ENCODE measurements at places on chromosomes 7 and 10.

DNA sequence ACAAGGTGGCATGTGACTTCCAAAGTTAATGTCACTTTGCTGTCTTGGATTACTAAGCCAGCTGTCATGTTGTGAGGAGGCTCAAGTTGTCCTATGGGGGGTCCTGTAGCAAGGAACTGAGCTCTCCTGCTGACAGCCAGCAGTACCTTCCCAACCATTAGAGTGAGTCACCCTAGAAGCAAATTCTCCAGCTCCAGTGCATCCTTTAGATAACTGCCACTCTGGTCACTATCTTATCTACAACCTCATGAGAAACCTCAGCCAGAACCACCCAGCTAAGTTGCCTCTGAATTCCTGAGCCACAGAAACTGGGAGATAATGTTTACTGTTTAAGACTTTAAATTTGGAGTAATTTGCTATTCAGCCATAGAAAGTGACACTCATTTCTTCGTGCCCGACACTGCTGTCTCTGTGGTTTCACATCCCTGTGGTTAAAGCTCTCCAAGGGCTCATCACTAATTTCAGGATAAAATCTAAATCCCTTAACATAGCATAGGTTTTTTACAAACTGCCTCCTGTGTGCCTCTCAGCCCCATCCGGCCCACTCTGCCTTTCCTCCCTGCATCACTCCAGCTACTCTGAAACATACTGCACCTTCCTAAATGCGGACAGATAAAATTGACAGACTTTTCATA is 83.5 kb downstream of the PRR15 start:
- DNase-seq, result no peak

- no peak for DNase-seq
These were observed 23.9 kb downstream of the CACNB2 start for GRCh38 chr10:18164093-18164492.

GRCh38 chr10:52359441-52359840 is 45.4 kb downstream of the DKK1 start:
- DNase-seq, result no peak

- DNase-seq, result no peak
These were observed 5.6 kb upstream of the IFIT2 start for GRCh38 chr10:89296220-89296648.

- DNase-seq, result no peak
These were observed 154.4 kb downstream of the CACNA2D1 start for GRCh38 chr7:82289152-82289535.

DNA sequence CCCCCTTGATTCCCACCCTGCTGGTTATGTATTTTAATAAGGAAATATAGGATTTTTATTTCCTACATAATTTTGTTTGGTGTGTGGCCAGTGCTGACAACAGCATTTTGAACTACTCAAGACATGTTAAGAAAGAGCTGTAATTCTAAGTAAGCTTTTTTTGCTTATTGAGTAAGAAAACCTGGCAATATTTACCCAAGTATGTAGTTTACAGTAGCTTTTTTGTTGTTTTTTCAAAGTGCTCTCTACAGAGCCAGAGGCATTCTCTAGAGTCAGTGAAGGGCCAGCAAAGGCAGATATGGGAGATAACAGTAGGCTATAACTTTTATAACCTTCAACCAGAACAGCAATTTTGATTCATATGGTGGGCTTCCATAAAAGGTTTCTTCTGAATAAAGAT is 63.2 kb upstream of the TMEM168 start:
- DNase-seq, result no peak

DNA sequence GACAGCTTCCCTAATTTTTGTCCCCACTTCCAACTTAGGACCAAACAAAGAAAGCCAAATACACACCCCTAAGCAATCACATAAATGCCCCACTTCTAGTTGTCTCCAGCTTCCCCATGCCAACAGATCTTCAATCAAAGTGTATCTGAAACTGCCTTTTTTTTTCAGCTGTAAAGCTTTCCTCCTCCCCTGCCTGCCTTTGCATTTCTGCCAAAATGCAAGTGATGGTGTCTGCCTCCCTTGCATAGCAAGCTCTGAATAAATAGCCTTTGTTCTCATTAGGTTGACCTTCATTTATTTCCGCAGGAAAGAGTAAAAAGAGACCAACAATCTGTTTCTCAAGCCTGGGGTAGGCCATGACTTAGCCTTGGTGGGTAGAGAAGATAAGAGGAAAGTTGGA is 459.4 kb downstream of the GPAM start:
- no peak for DNase-seq

- no peak for DNase-seq
These were observed 185.4 kb downstream of the DGKB start for GRCh38 chr7:14717169-14717568.

DNA sequence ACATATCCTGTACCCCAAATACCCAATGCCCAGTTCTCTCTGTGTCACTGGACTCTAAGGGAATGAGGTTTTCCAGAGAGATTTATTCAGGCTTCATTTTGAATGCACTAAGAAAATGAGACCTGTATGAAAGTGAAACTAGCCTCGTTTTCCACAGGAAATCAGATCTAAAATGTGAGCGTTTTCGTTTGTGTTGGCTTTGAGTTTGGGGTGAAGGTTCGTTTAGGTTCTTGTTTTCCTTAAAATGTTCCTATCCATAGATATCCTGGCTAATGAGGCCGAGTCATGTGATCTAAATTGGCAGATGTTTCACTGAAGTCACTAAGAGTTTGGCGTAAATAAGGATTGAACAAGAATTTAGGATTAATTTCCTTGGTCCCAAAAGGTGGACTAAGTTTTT is 90.9 kb upstream of the BMPER start:
- DNase-seq, result no peak
